Hindlimb muscle (tissue), 1 donor: ENCODE measurements at places on chromosomes 12 and 14. TPM values are rescaled to one million over a fixed set of nuclear protein-coding genes. Genes with fewer than 3 reads are reported as not detected.
A peak's percentile ranks its signal among the peaks of the same experiment; 100 is the strongest.

The MYL2 gene
- polyA plus RNA-seq: 811 TPM

The STAT6 gene
- polyA plus RNA-seq: 43.1 TPM

The ABCD2 gene
- 0.66 TPM for polyA plus RNA-seq

The WNT1 gene
- polyA plus RNA-seq: not detected

The DLK1 gene
- 2,891 TPM for polyA plus RNA-seq

The TMEM132C gene
- 2.1 TPM for polyA plus RNA-seq

The SERPINA12 gene
- not detected for polyA plus RNA-seq

The ITGB7 gene
- polyA plus RNA-seq: 0.76 TPM

The CCDC196 gene
- polyA plus RNA-seq: 0.28 TPM

The DPPA3 gene
- not detected for polyA plus RNA-seq

The CLEC6A gene
- polyA plus RNA-seq: not detected

The OTUB2 gene
- 0.67 TPM for polyA plus RNA-seq

DNA sequence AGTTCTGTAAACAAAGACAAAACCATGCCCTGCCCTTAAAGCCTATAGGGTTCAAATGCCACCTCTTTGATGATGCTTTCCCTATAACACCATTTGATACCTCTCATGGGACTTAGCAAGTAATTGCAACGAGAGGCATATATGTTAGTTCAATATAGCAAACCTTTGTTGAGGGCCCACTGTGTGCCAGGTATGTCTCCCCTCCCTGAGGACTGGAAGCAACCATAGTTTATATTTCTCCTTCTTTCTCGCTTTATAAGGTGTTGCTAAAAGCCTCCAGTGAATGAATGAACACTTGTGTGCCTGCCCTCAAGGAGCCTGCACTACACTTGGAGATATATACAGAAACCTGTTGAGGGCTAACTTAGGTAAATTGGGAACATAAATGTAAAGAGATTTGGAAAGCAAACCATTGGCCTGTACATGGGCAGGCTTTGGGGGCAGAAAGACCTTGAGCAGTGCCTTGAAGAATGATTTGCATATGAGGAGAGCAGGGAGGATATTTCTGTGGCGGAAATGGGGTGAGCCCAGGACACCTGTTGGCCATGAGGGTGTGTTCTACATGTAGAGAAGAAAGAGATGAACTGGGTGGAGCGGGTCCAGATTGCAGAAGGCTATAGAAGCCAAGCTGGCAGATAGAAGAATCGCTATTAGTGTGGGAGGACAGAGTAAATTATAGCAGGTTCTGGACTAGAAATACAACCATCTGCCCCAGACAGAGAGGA is 1.8 kb upstream of the CKAP4 start:
- DNase-seq: no peak

GRCh38 chr12:29238822-29239291 is 89.8 kb downstream of the FAR2 start:
- no peak for DNase-seq

DNA sequence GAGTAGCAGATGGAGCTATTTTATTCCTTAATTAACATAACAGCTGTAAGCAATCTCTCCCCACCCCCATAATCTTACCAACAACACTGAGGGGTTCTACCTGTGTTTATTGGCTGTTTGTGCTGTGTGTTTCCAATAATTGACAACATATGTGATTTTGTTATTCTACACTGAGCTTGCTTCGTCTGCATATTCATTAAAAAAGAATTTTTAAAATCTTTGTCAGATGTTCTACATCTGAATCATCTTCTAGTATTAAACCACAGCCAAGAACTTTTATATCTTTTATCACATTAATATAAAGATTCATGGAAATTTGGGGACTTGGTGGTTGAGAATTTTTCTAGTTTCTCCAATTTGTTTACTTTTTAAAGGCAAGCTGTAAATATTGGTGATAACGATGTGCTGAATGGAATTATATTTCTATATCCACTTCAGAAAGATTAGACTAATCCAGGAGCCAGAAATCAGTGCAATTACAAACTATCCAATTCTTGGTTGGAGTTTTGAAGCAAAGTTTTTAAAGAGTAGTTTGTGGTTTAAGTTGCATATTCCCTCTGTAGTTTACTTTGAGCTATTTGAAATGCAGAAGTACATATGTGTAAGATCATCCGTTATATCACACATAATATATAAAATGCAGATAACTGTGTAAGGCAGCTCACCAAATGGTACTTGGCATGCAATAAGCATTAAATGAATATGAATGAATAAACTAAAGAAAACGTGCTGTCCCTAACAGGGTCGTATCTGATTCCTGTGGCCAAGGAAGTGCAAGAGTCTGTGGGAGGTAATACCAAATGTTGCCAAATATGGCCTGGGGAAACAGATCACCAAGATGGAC is 206.9 kb downstream of the PELI2 start:
- no peak for DNase-seq

GRCh38 chr12:12685305-12685704 is 10.7 kb downstream of the GPR19 start:
- DNase-seq: no peak

- DNase-seq: peak; percentile 36
Measured at GRCh38 chr14:103385929-103386712, 906 bp downstream of the MARK3 start.

GRCh38 chr12:27018037-27018436 is 3.9 kb upstream of the TM7SF3 start:
- DNase-seq: no peak

GRCh38 chr14:103536693-103537092 is 7.7 kb downstream of the TRMT61A start:
- DNase-seq: no peak

GRCh38 chr12:56565510-56566101 is 44.0 kb downstream of the RBMS2 start:
- peak; percentile 97 for DNase-seq

DNA sequence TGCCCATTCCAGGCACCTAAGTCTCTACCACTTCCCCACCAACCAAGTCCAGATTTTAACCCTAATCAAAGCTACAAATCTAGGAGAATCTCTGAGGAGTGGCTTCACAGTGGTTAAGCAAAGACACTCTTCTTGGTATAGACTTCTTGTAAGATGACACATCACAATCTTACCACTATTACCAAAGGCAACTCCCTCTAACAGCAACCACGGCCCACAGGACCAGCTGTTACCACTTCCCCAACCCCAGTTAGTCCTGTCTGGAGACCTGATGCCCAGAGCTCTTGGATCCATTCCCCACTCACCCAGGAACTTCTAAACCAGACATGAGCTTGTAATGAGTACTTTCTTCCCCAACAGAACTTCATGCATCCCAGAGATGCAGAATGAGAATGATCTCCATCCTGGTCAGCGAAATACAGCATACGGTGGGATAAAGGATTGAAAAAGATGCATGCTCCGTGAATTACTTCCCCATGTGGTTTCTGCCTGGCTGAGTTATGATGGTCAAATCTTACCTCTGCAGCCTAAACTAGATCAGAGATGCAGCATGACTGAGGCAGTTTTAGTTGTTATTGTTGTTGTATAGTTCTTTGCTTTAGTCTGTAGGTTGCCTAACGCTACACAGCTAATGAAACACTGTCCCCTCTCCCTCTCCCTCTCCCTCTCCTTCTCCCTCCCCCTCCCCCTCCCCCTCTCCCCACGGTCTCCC is 87.7 kb upstream of the FOXN3 start:
- DNase-seq: no peak

- no peak for DNase-seq
Measured at GRCh38 chr12:10272467-10272866, 35.2 kb upstream of the KLRD1 start.

GRCh38 chr14:61202124-61202523 is 79.0 kb downstream of the TMEM30B start:
- no peak for DNase-seq

DNA sequence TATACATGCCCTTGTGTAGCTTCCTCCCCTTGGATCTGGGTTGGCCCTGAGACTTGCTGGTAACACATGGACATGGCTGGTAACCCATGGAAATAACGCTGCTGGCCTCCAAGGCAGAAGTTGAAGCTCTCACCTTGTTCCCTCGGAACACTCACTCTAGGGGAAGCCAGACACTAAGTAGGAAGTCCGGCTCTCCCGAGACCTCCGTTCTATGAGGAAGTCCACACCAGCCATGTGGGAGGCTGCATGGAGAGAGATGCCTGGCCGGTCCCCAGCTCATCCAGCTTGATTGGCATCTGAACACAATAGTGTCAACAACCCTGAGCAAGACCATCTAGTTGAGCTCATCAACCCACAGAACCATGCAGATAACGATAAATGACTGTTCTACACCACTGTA is 39.7 kb upstream of the VRK1 start:
- DNase-seq: no peak

DNA sequence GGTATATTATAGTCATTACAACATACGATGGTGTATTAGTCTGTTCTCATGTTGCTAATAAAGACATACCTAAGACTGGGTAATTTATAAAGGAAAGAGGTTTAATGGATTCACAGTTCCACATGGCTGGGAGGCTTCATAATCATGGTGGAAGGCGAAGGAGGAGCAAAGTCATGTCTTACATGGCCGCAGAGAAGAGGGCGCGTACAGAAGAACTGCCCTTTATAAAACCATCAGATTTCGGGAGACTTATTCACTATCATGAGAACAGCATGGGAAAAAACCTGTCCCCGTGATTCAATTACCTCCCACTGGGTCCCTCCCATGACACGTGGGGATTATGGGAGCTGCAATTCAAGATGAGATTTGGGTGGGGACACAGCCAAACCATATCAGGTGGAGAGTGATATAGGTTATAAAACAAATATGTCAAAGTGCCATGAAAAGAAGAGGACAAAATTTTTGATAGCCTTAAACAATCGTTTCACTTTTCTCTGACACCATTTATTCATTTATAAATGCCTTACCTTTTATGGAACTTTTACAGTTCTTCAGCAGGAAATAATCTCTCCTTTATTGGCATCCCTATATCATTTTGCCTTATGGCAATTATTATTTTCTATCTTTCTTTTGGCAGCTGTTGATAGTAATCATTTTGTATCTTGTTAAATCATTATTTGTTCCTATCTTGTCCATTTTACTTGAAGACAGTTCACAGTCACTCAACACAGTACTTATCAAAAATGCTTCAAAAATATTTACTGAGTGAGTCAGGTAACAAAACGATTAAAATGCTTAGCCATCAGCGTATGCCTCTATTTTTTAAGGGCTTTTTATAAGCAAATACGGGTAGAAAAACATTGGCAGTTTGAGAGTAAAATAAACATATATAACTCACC is 196.0 kb downstream of the RAD51B start:
- DNase-seq: no peak

DNA sequence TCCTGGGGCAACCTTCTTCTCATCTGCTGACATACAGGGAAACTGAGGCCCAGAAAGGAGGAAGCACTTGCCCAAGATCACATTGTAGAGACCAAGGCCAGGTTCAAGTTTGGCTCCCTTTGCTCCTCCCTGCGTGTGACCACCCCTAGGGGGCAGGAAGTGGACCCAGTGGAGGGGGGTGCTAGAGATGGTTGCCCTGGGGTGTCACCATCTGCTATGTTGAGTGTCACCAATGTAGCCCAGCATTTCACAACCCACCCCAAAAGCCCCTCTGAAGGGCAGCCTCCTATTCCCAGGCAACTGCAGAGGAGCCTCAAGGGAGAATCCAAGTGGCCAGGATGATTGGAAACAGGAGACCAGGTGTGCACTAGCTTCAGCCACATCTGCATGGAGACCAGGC is 12.0 kb upstream of the RBM19 start:
- no peak for DNase-seq

DNA sequence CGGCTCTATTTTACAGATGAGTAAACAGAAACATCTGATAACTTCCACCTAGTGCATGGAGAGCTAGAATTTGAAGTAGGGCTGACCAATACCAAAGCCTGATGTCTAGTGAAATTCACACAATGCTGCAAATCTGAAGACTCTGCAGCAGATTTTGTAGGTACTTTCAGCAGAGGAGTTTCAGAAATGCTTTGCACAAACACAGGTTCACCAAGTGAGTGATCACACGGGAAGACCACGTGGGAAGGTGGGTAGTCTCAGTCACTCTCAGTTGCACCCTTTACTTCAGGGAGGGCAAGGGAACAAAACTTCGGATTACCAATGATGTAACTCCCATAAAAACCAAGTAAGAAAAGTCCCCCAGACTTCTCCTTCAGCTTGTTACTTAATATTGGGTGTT is 63.3 kb upstream of the DAAM1 start:
- DNase-seq: no peak

DNA sequence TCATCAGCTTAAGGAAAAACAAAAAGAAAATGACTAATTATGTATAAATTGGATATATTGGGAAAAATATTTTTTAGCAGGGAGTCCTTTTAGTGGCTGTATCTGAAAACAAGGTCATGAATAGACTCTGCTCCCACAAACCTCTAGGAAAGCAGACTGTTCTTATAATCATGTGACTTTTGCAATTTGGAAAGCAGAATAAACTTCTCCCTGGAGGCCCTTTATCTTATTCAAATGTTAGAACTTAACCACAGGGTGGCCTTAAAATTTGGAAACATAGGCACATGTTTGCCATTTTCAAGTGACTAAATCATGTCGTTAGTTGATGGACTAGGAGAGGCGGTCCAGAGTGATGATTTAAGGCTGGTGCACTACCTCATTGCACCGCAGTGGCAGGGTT is 196.6 kb upstream of the KRR1 start:
- no peak for DNase-seq

DNA sequence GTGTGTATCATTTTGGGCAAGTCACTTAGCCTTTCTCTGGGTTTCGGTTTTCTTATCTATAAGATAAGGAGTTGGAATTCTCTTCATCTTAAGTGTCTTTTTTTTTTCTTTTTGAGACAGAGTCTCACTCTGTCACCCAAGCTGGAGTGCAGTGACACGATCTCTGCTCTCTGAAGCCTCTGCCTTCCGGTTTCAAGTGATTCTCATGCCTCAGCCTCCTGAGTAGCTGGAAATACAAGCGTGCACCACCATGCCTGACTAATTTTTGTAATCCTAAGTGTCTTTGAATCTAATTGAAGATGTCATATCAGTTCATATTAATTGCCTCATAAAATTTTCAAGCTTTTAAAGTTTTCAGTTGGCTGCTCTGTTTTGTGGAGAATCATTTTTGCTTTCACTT is 4.0 kb downstream of the SRGAP1 start:
- no peak for DNase-seq

DNA sequence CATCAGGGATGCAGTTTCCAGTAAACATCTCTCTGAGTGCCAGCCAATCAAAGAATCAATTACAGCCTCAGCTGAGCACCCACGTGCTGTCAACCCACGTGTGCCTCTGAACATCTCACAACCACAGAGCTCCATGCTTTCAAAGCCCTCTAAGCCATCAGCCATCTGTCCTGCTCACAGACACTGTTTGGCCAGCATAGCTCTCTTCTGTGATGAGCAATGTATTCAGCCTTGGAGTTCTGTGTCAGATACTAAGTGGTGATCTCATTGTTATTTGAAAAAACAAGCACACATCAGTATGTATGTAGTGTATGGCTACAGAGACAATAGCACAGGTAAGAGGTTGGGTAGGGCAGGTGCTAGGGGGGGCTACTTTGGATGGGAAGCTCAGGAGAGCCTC is 94.3 kb downstream of the RGS6 start:
- no peak for DNase-seq

DNA sequence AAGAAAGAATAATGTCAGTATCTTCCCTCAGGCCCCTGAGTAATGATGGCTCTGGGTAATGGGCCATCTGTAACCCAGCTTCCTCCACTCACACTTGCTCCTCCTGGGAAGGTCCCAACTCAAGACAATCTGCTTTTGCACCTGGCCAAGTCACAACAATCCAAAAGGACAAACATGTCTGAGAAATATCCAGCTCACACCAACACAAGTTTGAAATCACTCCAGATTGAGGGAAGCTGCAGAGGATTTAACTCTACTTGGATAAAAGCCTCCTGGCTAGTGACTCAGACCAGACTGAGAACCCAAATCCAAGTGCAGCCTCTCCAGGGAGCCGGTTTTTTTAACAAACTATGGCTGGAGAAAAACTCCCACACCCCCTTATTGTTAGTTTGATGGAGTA is 34.2 kb downstream of the RTRAF start:
- peak; percentile 69 for DNase-seq

- DNase-seq: no peak
Measured at GRCh38 chr14:77804592-77804991, 4.7 kb downstream of the ADCK1 start.
